ENCODE measurements at places on chromosomes 13 and 19.

- DNase-seq, result no peak
These were observed 80.7 kb downstream of the SLC7A1 start for GRCh38 chr13:29514720-29515310.

GRCh38 chr13:23469951-23470421 lies 36.5 kb upstream of the SACS start:
- no peak for DNase-seq

- no peak for DNase-seq
These were observed 6.4 kb upstream of the NFIC start for GRCh38 chr19:3359919-3360420.

DNA sequence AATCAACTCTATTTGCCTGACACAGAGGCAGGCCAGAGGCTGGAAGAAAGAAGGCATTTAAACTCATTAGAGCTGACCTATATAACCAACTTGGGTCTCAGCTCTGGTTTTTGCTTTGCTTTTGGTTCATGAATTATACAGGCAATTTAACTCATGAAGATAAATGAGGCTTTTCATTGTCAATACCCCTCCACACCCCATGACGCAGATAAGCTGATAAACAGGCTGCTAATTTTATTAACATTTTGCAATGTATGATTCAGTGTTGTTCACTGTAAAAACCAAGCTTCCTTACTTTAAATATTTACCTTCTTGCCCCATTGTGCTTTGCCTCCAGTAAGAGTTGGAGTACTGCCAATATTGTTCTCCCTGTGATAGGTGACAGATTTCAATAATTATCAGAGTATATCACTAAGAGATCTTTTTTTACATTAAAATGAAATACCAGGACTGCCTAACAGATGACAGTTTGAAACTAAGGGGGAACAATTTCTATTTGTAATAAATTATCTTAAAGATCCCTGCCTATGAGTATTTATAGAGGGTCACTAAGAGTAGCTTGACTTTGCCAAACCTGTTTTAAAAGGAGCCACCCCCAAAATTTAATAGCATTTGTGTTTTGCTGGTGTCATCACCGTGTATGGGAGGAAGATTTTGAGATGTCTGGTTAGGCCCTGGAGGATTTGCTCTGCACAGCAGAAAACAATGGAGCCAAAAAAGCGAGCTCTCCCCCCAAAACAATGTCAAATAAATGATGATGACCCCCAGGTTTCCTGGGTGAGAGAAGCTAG lies 472.7 kb upstream of the NBEA start:
- no peak for DNase-seq

GRCh38 chr19:8702350-8702749 lies 3.8 kb upstream of the ACTL9 start:
- DNase-seq, result peak; percentile 53

GRCh38 chr19:1853295-1854038 lies 5.2 kb upstream of the REXO1 start:
- DNase-seq, result peak; percentile 79

- no peak for DNase-seq
These were observed 29.1 kb downstream of the GATAD2A start for GRCh38 chr19:19434483-19435045.

DNA sequence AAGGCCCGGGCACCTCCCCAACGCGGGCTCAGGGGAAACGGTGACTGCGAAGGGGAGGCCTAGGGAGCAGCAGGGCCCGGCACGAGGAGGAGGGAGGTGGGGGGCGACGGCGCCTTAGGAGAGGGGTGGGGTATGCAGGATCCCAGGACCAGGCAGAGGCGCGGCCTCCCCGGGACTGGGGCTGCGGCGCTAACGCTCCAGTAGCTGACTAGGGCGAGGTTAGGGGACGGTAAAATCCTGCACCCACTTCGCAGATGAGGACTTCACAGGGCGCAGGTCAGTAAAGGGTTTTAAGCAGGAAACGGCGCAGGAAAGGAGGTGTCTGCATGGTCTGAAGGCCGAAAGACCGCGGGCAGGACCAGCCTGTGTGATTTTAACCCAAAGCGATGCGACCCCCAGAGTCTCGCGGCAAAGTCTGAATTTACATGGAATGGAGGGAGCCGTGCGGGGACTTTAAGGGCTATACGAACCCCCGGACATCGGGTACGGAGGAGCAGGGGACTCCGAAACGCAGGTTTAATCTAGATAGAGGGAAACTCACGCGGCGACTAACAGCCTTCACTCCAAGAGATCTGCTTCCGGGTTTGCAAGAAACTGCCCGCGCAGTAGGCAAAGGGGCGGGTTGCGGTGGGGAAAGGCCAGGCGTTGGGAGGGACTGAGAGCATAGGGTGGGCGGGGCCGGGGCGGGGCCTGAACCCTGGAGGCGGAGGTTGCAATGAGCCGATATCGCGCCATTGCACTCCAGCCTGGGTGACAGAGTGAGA lies at the start of gene ZNF665:
TSS of gene ZNF665 (minus strand) at position 588 of the 764 bp plus-strand sequence. CDS start 10,460 bp downstream, outside the sequence.
- DNase-seq, result peak; percentile 80

DNA sequence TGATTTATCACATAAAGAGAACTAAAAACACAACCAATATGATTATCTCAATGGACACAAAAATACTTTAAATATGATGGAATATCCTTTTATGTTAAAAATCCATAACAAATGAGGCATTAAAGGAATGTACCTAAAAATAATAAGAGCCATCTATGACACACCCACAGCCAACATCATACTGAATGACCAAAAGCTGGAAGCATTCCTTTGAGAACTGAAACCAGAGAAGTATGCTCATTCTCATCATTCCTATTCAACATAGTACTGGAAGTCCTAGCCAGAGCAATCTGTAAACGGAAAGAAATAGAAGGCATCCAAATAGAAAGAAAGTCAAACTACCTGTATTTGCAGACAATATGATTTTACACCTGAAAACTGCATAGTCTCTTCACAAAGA lies 671.0 kb downstream of the SLITRK1 start:
- DNase-seq, result no peak

DNA sequence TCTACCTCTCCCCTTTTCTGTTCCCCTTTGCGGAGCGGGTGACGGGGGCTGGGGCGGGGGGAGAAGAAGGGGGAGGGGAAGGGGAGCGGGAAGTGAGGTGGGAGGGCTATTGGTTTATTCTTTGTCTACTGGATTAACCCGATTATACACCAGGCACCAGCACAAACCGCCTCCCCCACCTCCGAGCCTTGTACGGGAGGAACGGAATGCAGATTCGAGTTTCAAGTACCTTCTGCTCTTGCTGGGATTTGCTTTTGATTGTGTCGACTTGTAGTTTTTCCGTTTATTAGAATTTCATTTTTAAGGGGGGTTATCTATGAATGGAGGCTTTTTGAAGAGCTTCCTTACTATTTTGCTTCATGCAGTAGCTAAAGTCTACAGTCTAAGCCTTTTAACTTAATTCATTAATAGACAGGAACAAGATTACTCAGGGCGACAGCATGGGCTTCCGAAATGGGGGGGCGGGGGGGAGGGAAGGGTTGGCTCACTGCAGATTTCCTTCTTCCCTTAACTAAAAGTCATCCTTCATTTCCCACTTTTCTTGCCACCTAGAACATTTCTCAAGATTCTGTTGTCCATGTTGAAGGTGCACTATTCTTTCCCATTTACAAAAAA lies 937 bp upstream of the SPRY2 start:
- no peak for DNase-seq

DNA sequence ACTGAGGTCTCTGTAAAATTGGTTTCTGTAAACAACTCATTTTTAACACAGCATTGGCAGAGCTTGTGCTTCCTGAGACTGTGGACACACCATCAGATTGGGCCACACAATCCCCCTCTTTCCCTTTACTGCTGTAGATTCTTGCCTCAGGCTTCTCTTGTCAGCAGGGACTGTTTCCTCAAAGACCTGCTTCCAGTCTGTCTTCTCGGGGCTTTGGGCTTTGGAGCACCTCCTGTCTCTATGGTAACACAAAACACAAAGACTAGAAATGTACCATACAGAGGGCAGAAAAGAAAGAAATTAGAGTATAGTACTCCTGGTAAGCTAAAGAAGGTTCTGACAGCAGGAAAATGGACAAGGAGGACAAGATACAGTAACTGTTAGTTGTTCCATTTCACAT lies 484.5 kb downstream of the DIAPH3 start:
- no peak for DNase-seq

DNA sequence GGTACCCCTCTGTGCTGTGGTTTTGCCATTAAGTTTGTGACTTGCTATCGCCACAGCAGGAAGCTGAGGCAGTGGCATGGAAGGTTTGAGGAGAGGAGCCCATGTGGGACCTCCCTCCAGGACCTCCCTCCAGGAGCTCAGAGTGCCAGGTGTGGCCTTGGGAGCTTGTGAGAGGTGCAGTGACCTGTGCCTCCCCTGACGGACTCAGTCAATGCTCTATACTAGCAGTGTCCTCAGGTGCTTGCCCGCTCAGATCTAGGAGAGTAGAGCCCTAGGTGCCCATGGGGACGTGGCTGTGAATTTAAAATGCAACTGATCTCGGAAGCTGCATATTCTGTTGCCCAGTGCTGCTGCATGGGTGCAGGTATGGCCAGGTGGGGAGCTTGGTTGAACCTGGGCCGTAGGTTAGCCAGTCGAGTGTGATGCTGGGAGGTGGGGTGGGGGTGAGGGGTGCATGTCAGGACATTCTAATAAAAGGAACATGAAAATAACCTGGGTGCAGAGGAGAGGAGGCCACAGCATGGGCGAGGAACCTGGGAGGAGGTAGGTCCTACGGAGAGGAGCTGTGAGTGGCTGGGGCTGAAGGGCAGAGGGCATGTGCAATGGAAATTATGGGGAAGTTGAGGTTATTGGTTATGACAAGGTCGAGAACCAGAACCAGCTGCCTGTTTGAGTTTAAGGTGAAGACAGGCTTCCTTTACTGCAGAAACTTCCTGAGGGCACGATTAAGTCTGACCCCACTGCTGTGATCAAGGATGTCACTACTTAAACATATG lies 41.6 kb downstream of the TEX29 start:
- no peak for DNase-seq

DNA sequence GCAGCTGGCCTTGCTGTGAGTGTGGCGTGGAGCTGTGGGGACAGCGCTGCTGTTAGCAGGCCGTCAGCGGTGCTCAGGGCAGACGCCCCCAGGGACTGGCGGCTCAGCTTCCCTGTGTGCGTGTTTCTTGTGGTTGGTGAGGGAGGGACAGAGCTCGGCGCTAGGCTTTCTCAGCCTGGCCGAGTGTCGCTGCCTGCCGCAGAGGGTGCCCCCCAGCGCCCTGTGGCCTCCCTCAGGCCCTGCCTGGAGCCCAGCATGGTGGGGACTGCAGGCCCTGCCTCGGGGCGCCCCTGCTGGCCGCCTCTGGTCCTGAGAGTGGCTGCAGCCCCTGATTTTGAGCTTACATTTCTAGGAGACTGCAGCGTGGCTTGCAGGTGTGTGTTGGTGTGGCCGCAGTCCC lies 35.5 kb downstream of the DOT1L start:
- no peak for DNase-seq

- no peak for DNase-seq
These were observed 162.5 kb downstream of the KCTD12 start for GRCh38 chr13:76723551-76724232.

DNA sequence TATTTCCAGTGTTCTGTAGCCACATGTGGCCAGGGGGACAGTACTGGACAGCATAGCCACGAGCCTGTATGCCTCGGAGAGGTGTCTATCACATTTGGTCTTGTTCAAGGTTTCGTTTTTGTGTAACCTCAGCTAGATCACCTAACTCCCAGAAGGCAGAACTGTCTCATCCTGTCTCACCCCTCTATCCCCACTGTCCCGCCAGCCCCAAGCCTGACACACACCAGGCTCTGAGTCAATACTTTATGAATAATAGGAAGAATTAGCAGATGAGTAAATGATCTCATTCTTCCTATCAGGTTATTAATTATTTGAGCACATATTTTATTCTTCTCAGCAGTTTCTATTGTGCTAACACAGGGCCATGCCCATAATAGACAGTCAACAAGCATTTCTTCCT lies 132.2 kb downstream of the NUFIP1 start:
- no peak for DNase-seq

DNA sequence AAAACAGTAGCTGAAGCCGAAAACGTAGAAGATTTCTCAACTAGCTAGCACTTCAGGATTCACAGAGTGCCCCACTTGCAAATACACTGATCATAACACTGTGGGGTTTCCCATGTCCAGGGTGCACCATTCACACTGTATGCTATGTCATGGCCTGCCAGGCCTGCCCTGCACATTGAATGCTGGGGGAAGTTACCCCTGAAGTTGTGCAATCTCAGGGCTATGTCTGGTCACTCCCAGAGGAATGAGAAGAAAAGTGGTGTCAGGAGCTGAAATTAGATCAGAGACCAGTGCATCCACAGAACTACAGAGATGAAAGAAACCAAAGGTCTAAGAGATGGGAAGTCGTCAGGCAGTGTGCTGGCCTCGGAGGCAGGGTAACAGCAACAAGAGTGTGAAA lies 196.8 kb downstream of the RAP2A start:
- no peak for DNase-seq

DNA sequence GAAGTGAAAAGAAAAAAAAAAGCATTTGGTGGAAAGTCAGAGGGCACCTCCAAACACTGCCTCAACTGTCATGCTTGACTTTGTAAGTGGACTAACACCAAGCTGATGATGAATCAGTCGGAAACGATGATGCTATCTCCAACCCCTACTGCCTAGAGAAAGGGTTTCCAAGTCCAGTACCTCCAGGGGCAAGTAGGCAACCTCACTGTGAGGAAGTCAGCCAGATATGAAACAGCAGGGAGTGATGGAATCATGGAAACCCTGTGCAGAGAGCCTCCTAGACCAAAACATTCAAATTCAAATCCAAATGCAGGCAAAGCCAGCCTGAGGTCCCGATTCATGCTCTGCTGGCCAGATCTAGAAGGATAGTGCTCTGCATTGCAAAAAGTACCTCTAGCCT lies 100.9 kb upstream of the SERP2 start:
- DNase-seq, result no peak

DNA sequence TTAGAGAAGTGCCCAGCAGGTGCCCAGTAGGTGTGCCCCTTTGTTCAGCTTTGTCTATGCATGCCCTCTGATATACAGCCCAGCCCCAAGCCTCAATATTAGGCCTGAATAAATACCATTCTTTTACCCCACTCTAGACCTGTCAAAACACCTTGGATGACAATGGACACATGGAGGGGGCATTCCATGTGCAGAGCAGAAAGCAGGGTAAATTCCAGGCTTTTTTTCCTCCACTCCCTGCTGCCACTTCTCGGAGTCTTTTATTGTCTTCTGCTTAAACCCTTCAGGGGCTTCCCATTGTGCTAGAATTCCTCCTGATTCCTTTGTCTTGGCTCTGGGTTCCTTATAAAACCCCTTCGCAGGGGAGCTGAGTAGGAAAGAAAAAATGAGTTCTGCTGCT lies 5.8 kb upstream of the FRY start:
- DNase-seq, result no peak

Measured in CD4-positive, alpha-beta T cell treated with Interleukin-15 for 4 hours (primary cell).